ENCODE measurements at places on chromosomes 5 and 9.

- no peak for DNase-seq
These were observed 60.3 kb downstream of the SNX30 start for GRCh38 chr9:112810696-112811490.

DNA sequence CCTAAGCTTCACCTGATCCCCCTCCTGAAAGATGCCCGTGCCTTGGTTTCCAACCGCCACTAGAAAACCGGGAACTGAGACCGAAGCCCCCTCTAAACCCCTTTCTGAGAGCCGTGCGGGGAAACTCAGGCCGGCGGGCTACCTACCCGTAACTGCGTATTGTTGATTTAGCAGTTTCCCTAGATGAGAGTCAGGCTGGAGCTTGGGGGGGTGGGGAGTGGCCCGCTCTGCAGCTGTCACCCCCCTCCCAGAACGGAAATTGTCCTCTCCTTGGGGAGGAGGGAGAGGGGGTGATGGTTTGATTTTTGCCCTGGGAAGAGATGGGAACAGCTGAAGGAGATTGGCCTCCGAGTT lies 2.5 kb downstream of the CXXC5 start:
- no peak for DNase-seq

DNA sequence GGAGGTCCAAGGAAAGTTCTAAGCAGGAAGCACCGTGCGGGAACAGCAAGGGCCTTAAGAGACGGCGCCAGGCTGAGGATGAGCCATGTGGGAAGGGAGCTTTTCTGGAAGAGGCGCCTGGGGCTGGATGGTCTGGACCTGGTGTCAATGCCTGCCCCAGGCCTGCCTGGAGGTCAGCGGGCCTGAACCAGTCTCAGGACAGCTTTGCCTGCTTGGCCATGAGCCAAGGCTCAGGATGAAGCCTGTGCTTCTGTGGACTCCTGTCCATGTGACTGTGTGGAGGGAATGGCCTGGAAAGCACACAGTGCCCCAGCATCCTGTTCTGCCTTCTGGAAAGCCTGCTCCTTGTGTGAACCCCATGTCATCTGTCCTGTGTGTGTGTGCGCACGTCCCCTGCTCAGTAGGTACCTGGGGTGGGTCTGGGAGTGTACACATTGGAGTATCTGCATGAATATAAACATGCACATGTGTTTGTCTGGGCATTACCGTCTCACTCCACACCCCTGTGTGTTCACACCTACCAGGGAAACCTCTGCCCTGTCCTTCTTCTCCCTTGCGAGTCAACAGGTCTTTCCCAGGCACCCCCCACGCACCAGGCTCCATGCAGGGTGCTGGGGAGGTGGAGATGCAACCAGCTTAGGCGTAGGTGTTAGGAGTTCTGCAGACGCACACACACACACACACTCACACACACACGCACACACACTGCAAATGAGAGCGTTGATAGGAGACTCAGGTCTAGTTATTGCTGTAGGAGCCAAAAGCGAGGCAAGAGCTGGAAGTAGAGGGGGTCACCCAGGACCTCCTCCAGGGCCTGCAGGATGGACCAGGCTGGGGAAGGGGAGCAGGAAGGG lies 24.8 kb downstream of the DAB2IP start:
- no peak for DNase-seq

GRCh38 chr9:90881648-90882047 lies 80.0 kb downstream of the SYK start:
- no peak for DNase-seq

DNA sequence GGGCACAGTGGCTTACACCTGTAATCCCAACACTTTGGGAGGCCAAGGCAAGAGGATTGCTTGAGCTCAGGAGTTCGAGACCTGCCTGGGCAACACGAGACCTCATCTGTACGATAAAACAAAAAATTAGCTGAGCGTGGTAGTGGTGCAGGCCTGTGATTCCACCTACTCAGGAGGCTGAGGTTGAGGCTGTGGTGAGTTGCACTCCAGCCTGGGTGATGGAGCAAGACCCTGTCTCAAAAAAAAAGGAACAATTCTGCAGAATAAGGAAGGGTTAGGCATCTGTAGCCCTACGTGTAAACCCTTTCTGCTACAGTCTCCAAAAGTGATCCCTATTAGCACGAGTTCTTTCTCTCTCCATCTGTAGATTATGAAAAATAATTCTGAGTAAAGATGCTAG lies 19.9 kb downstream of the CDC26 start:
- no peak for DNase-seq

GRCh38 chr9:71793386-71794105 lies 25.2 kb upstream of the CEMIP2 start:
- DNase-seq = peak; percentile 68

DNA sequence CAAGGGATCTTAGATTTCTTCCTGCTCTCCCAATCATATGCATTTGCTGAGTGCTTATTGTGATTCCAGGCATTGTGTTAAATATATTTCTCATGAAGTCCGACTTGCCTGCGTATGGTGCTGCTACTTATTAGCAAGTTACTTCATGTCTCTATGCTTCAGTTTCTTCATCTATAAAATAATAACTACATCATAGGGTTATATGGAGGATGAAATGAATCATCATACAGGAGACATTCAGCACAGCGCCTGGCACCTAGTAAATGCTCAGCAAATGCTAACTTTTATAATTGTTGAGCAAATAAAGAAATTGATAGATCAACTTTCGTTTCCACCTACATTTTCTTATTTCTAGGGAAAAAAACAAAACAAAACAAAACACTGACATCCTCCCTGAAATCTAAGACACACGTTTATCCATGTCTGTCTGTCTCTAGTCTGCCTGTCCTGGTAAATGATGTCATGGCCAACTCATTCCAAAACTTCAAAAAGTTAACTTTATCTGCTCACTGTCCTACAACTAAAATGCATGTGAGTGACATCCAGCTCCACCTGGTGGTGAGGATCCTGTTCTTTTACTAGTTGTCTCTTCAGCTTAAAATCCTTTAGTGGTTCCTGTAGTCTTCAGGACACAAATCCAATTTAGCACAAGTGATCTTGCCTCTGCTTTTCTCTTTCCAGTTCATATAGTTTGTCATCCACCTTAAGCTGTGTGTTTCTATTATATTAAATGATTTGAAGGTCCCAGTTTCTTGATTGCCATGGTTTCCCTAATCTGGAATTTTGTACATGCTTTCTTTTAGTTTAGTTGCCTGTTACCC lies 27.7 kb downstream of the PPP3R2 start:
- no peak for DNase-seq

GRCh38 chr9:36029202-36029601 lies 7.5 kb upstream of the RECK start:
- no peak for DNase-seq

Data from fibroblast of skin of left quadriceps (primary cell).